Putamen (tissue), 1 donor: ENCODE measurements at places on chromosomes 5 and 9.

DNA sequence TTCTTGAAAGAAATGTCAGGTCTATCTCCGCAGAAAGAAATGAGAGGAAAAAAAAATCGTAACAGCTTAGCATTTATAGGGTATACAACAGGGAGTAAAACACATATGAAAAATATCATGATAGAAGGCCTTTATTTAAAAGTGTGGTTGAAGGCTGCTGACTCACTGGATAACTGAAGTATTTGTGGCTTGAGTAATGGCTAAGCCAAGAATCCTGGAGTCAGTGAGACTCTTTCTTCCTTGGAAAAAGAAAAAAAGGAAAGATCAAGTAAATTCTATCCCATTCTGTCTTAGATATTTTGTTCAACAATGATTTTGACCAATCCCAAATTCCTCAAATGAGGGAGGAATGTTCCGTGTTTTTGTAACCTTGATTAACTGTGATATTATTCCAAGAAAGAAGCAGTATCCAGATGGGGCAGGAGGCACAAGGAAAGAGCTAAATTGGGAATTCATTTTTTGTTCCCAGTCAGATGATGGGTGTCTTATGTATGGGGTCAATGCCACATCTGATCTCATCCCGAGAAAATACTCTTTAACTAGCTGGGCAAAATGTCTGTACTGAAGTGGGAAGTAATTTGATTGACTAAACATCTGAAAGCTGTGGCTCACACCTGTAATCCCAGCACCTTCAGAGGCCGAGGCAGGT is 64.3 kb upstream of the MYO10 start:
- DNase-seq = no peak

DNA sequence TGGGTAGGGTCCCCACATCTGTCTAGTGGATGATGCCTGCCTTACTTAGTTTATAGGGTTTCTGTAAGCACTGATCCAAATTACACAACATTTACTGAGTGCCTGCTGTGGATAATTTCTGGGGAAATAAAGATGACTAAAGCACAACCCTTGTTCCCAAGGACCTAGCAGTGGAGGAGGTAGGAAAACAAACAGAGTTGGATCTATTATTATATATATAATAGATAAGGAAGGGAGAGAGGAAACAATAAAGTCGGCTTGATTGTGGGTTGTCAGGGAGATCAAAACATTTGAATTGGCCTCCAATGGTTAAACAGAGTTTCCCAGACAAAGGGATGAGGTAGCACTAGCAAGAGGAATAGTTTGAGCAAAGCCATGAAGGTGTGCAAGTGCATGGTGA is 14.0 kb downstream of the IL33 start:
- DNase-seq = no peak

- DNase-seq = no peak
Observed at GRCh38 chr5:64790210-64790609, 21.5 kb downstream of the CWC27 start.

DNA sequence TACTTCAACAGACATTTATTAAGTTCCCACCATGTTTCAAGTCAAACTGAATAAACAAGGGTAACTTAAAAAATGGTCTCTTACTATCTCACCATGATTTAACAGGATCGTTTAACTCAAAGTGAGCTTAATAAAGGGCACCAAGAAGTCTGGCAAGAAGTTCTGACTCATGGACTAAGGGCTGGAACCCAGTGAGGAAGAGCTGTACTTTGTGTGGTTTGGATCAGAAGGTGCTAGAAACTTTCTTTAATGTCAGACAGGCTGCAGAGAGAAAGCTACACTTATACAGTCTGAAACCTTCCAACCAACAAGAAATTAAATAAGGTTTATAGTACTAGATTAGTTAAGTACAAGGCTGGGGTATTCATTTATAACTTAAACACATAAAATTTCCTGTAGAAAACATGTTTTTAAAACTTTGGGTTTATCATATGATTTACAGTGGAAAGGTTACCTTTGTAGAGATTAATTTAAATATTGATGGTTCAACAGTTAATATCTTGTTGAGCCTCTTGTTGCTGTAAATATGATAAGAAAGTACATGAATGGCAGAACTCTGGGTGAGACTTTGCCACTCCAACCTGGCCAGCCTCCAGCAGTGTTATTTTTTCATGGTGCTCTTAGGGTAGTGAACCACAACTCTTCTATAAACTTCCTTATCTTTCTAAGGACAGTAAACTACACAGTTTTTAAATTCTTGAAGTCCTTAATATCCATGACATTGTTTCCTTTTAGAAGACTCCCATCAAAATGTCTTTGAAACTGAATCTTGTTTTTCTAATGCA is 162.8 kb downstream of the MAN2A1 start:
- no peak for DNase-seq

DNA sequence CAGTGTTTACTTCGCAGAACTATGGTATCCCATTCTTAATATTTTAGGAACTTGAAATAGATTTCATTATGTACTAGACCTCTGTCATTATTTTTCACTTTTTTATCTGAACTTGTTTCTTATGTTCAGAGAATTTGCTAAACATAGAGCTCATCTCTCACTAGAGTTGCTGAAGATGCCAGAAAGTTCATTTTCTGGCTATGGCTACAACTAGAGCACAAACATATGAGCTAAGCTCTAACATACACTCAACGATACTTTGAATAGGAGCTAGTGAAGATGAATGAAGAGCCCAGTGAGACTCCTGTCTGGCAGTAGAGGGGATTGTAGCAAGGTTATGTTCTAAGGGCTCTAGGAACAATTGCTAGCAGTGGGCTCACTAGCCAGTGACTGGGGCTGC is 582.2 kb downstream of the KIF4B start:
- no peak for DNase-seq

GRCh38 chr5:53095217-53095616 is 14.3 kb downstream of the MOCS2 start:
- no peak for DNase-seq
